ENCODE measurements at places on chromosomes 3 and 15.

DNA sequence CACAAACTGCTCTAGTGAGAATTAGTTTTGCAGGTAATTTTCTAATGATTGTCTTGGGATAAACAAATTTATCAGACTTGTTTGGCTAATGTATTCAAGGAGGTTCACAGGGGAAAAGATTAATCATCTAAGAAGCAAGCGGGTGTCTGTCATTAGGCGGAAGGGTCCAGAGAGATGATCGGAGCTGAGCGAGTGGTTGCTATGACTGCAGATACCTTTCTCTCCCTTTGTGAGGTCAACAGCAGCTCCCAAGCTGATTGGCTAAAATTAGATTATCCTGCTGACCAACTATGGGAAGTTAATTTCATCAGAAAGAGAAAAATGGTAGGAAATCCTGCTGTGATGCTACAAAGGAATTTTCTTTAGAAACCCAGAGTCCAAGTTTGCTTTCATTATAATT, 276.0 kb downstream of the SOX2 start:
- no peak for DNase-seq

- no peak for DNase-seq
Measured at GRCh38 chr3:48966876-48967361, 23.1 kb upstream of the P4HTM start.

DNA sequence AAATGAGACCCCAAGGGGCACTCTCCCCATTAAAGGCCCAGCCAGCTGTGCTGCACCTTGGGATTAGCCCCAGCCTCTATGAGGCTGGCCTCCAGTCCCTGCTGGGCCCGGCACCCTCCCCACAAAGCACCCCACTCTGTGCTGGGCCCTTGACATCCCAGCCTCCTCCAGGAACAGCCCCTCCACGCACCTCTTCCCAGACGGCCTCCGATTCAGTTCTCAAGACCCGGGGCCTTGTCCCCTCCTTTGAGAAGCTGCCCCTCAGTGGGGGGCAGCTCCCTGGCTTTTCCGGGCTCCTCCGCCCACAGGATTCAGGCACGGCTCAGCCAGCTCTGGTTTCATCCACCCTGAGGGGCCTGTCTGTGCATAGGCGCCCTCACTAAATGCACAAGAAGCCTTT, 144.1 kb downstream of the LRRK1 start:
- DNase-seq, result no peak

GRCh38 chr3:196749125-196749524, 9.5 kb downstream of the PAK2 start:
- DNase-seq, result no peak

DNA sequence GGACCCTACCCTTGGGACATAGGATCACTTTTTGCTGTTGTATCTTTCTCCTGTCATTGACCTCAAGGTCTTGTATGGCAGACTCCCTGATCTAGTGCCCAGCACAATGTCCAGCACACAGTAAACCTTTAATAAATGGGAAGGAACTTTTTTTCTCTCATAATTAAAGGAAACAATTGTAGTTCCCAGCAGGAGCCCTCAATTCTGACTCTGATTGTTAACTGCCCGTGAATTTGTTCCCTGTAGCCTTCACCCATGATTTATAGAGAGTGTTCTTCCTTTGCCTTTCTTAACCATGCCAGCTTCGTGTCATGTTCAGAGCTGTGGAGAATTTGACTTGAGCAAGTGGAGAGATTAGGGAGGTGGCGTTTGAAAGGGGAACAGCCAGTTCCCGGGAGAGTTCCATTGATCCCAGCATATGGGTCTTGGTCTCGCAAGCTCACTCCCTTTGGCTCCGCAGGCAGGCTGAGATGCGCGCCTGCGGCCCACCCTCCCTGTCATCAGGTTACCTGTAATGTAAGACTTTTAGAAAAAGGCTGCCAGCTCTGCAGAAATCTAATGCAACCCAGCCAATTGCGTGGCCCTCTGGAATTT, 182.6 kb downstream of the TP63 start:
- DNase-seq, result no peak

GRCh38 chr3:195839260-195840010, 27.7 kb upstream of the MUC4 start:
- no peak for DNase-seq

DNA sequence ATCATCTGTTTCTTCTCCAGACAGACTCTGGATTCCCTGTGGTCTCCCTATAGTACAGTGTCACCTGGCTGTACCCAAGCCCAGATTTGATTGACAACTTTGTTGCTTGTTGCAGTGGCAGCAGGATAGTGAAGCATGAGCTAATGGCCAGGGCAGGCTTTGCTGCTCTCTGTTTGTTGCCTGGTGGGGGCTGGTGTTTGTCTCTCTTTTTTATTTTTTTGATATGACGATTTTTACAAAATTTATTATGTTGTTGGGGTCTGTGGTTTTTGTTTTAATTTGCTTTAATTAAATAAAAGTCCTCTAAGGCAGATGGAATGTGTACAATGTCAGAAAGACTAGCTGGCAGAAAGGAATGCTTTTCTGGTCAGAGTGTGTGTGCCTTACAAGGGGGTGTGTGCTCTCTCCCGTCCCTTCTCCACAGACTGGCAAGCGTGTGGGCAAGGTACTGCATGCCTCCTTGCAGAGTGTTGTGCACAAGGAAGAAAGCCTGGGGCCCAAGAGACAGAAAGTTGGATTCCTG, 15.2 kb upstream of the CLEC3B start:
- DNase-seq, result peak; percentile 39

DNA sequence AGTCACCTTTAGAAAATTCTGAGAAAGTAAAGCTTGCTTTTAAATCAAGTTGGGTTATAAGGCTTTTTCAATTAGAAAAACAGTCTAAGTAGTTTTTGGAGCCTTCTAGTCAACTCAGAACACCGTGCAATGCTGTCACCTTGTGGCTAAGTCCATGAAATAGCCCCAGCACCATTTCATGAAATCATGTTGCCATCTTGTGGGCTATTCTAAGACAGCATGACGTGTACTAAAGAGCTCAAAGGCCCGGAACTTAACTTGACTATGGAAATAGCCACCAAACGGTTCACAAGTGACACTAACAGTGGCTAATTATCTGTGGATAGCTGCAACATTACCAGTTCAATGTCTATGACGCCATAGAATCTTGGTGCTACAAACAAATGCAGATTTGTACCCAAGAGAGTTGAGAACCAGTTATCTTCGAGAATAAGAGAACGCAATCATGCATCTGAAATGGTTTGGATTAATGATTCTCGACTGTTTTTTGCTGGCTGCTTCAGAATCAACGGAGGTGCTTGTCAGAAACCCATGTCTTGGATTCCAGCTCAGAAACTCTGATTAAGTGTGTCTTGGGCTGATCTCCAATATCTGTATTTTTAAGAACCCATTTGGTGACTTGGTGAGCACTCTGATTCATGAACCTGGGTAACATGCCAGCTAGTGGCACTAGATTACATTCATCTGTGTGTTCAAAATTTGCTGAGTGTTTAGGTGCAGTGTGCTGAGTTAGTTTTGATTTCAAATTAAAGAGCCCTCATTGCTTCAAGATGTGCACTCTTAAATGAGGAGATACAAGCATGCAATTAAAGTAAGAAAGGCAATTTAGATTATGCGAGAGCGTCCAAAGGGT, 111.2 kb upstream of the MCTP2 start:
- DNase-seq, result peak; percentile 4

DNA sequence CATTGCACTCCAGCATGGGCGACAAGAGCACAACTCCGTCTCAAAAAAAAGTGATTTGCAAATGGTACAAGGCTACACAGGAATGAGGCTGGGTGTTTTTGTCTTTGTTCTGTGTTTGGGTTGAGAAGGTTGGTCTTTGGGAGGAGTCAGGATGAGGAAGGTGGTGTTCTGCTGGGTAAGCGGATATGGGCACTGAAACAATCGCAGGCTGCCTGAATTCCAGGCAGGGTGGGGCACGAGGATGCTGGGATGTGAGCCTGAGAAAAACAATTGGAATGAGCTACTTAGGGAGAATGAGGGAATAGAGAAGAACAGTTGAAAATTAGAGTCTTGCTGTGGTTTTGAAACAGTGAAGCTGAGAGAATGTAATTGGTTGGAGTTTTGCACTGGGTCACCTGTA, 51.6 kb downstream of the ZBTB38 start:
- no peak for DNase-seq

- DNase-seq, result no peak
Measured at GRCh38 chr15:26759986-26760385, 12.9 kb downstream of the GABRB3 start.

All from H54 (cell line).